Left cardiac atrium (tissue), 4 donors: ENCODE measurements at places on chromosomes 11 and 22. TPM values are rescaled to one million over a fixed set of nuclear protein-coding genes. Genes with fewer than 3 reads are reported as not detected.

DNA sequence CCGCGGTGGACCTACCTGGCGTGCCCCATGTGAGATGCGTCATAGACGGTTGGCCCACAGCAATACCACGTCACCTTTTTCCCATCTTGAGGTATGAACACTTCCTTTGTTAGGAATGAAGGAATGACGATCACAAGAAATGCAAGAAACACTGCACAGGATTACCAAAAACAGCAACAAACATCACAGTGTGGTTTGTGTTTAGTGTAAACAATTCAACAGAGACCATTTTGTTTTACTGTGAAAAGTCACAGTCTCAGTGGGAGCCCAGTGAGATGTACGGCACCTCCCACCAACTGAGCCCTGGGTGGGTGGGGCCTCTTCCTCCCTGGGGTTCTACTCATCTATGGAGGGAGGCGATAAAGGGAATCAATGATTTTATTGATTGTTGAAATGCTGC lies 16.3 kb downstream of the CARS1 start:
- DNase-seq: peak; percentile 2

GRCh38 chr11:84536456-84536855 lies 1090.7 kb downstream of the DLG2 start:
- no peak for DNase-seq

GRCh38 chr22:23696326-23696851 lies 5.6 kb downstream of the RGL4 start:
- DNase-seq: no peak

DNA sequence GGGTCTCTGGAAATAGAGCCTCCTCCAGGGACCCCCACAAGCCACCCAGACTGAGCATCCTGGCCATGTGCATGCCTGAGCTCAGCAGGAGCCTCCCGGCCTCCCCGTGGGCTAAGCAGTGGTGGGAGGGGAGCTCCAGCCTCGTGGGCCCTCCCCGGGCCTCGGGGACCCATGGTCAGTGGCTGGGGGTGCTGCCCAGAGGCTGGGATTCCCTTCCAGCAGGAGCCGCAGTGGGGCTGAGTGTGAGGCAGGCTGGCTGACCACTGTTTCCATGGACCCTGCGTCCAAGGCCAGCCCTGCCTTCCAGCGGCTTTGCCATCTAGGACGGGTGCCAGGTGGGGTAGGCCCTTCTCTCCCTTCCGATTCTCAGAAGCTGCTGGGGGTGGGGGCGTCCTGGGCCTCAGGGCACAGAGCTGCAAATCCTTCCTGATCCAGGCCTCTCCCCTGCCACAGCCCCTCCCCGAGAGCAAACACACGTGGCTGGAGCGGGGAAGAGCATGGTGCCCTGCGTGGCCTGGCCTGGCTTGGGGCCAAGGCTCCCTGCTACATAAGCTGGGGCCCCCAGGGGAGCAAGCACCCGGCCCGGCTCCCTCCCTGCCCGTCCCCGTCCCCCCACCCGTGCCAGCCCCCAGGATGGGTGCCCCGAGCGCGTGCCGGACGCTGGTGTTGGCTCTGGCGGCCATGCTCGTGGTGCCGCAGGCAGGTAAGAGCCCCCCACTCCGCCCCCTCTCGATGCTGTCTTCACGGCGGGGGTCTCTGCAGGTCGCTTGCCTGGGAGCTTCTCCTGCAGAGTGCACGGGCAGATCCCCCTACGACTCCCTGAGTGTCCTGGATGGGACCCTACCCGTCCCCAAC lies at the start of gene MUC5B:
MUC5B (plus strand) TSS at position 576 of the 855 bp plus-strand sequence; CDS start at position 634, 58 bp downstream.
- DNase-seq: peak; percentile 22

- DNase-seq: no peak
Measured at GRCh38 chr22:48097723-48098122, 1335.3 kb downstream of the TBC1D22A start.

EXPH5 gene
- 3.5 TPM for total RNA-seq

DNA sequence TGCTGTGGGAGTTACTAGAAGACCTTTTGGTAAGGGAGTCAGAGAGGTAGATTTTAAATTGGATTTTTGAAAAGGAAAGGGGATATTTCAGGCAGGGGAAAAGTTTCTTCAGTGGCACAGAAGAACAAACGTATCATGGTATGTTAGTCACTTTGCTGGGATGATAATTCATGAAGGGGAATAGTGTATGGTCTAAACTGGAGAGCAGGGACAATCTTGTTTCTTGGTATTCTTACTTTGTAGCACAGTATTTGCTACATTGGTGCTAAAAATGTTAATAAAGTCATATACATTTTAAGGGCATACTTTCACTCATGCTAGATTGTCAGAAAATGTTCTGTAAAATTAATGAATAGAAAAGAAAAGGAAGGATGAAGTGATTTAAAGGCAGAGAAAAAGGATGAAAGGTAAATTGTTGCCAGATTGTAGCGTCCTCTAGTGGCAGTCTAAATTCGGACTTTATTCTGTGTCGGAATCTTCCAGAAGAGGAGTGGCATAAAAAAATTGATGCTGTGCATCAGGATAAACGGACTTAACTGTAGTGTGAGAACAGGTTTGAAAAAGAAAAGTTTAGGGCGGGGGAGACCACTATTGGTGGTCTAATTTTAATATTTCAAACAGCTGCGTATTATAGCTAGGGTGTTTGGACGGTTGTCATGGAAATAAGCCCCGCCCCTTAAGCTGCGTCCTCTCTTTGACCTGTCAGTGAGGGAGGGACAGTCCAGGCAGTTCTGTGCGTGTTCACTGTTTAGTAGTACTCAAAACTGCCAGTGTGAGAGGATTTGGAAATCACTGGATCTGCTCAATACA lies at the start of gene BCO2:
BCO2 (plus strand) TSS at position 724 of the 810 bp plus-strand sequence. CDS start 90 bp downstream, outside the sequence.
- peak; percentile 87 for DNase-seq
